ENCODE measurements at places on chromosomes 2 and 18.

DNA sequence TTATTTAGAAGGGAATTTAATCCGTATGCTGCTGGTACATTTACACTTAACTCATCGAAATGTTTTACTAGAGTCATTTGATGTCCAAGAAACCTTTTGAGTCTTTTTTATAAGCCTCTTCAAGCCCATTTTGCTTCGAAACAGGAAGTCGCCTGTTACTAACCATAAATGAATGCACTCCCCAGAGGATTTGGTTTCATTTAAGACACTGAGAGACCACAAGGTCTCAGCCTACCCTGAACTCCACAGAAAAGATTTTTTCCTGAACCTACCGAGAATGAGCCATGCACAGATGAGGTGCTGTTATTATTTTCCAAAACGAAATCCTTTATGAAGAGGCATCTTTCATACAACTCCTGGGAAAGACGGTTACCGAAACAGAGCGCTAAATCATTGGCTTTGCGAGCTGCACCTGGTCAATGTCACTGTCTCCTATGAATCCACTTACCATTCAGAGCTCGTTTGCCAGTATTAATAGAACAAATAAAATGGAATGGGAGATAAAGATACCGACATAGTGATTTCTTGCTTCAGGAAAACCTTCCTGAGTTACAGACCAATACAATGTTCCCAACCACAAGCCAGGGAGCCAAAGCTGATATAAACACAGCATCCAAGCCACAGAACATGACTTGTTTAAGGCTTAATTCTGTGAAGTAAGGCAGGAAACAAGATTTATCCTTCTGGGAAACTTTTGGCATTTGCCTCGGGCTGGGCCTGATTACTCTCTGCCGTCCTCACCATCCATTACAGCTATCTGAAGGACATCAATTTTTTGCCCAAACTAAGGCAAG, 382.1 kb downstream of the OSR1 start:
- no peak for DNase-seq

GRCh38 chr2:18153741-18154140, 275.3 kb downstream of the KCNS3 start:
- no peak for DNase-seq

DNA sequence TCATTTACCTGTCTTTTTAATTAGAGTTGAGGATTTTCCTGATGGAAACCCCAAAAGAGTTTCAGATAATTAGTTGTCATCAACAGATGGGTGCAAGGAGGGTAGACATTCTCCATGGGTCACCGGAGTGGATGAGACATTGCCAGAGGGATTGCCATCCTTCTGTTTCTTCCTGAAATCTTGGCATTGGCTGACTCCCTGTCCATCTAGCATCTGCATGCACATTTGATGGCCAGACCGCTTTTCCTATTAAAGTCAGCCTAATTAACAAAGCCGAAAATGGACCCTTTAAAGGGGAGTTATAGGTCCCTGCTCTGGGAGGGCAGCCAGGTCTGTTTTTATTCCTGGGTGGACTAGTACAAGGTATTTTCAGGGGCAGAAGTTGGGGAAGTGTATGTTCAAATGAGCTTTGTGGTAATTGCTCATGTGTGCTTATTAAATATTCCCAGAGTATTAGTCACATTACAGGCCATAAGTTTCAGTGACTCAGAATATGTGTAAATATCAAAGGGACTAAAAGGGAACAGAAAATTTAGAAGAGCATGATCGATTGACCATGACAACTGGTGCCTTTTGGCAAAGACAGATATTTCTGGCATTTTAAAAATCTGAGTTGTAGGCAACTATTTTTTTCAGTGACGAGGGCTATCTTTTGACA, 209.8 kb downstream of the PHLPP1 start:
- no peak for DNase-seq

DNA sequence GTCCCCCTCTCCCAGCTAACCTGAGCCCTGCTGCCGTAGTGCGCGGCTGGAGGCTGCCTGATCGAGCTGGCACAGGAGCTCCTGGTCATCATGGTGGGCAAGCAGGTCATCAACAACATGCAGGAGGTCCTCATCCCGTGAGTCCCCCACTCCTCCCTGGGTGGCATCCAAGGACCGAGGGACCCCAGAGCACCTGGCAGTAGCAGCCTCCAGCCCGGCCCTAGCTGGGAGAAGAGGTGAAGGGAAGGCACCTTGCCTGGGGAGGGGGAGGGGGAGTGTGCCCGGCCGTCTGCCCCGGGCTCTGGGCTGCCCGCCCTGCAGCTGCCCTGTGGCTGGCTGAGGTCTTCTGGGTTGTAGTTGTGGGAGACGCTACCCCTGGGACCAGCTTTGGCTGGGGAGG, 26.3 kb downstream of the ANO7 start:
- no peak for DNase-seq

DNA sequence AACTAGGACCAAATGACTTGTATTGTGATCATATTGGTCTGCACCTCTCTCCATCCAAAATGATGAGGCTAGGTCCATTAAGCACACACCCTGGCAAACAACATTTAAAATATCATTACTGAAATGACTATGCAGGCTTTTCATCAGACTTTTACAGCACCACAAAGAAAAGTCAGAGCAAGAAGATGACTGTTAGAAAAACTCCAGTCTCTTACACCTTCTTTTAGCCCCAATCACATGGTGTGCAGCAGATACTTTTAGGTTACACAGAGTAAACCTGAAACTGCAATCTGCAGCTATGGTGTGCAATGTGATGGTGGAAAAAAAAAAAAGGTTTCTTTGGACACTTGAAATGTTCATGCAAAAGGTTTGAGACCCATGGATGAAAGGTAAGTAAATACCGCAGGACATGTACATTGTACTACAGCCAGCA, 5.4 kb upstream of the POLI start:
- DNase-seq = no peak

- no peak for DNase-seq
These were observed 66.8 kb upstream of the SEC11C start for GRCh38 chr18:59072727-59073421.

DNA sequence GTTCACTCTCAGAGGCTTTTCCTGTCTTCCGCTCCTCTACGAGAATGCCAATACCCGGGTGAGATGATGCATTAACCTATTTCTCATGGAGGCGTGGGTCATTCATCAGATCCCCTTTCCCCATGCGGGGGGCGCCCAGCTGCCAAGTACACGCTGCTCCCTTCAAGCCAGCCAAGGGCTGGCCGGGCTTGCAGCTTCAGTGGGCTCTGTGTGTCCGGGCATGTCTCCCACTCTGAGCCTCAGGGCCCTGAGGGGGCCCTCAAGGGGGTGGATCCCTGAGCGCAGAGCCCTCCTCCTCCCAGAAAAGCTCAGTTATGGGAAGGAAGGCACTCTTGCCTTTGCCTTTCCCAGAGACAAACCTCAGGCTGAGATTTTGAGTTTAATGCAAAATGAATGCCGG, 431.8 kb upstream of the MYT1L start:
- DNase-seq = no peak

GRCh38 chr2:26727641-26728561, 35.4 kb downstream of the KCNK3 start:
- DNase-seq = no peak

GRCh38 chr2:176876493-176877103, 336.0 kb upstream of the HNRNPA3 start:
- no peak for DNase-seq

DNA sequence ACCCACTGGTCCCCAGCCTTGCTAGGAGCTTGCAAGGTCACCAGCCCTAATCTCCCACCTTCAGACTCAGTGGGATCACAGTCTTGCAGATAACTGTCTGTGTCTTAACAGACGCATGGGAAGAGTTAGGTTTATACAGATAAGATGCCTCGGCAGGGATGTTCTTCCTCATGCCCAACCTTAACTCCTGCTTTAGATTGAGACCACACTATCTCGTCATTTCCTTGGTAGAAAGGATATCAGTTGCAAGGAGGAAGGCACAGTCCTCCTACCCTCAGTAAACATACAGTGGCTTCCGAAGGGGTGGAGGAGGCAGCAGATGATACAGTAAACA, 7.2 kb downstream of the NT5DC4 start:
- DNase-seq = no peak

DNA sequence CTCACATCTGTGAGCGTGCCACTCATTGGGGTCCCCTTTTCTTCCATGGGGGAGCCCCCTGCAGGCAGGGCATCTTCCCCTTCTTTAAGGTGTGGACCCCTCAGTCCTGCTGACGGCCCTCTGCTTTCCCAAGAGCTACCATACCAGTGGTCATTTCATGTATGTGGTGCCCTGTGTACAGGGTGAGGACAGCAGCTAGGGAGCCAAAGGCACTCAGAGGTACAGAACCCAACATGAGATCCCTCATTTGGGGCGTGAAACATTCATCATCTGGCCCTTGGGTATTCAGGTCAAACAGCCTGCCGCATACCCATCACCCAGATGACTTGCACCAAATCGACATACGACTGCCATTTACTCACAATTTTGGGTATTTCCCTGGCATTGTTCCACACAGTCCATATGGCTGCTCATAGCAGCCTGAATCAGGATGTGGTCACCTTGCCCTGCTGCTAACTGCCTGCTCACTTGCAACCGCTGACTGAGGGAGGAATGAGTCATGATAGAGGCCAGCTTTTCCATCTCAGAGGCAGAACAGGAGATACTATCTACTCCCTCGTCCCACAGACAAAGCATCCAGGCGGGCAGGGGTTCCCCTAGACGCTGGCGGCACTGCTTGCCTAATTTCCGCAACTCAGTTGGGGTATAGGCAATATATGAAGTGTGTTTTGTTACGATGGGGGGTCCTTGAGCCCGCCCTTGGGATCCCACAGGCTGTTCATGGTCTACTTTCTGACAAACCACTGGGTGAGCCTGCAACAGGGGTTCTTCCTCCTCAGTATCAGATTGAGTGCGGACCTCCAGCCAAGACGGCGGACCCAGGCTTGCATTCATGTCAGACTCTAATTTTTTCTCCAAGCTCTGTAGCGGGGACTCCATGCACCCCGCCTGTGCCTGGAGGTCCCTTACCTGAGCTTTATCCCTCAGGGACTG, 228.6 kb downstream of the SATB2 start:
- peak; percentile 5 for DNase-seq

GRCh38 chr2:74293191-74293991, 49.8 kb downstream of the SLC4A5 start:
- no peak for DNase-seq

DNA sequence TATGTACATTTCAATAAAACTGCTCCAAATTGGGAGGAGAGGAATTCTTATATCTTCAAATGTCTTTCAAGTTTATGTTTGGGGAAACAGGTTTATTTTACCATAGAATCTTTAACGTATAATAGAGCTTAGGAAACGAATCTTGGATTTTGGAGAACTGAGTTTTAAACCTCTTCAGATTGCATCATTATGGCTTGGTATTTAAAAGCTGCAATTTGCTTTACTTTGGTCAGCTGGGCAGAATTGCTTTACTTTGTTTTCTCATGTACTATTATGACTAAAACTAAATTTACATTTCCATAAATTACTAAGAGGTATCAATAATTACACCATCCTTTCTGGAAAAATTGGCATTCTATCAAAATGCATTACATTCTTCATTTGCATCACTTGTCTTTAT, 54.6 kb downstream of the BAZ2B start:
- no peak for DNase-seq

DNA sequence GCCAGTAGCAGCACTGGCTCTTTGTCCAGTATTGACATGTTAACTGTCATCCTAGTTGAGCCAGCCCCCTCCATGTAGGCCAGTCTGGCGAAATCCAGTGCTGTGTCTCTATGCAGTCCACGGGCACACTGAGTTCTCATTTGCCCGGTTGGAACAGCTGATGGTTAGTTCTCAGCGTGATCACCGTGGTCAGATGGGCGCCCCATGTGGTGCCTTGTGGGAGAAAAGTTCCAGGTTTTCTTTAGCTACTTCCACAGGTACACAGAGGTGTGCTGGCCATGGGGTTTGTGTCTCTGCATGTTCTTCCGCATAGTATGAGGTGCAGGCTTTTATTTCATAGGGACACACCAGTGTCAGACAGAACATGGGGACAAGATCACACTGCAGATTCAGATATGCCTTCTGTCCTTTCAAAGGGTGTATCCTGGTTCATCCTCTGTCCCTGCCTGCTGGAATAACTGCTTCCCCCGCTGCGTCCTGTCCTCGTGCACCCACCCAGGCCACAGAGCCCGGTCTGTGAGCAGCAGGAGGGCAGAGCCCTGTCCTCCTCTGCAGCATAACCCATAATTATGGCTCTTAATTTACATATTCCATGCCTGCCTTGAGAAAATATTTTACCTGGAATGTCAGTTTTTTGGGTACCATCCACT, 334.1 kb downstream of the GBX2 start:
- DNase-seq = no peak

DNA sequence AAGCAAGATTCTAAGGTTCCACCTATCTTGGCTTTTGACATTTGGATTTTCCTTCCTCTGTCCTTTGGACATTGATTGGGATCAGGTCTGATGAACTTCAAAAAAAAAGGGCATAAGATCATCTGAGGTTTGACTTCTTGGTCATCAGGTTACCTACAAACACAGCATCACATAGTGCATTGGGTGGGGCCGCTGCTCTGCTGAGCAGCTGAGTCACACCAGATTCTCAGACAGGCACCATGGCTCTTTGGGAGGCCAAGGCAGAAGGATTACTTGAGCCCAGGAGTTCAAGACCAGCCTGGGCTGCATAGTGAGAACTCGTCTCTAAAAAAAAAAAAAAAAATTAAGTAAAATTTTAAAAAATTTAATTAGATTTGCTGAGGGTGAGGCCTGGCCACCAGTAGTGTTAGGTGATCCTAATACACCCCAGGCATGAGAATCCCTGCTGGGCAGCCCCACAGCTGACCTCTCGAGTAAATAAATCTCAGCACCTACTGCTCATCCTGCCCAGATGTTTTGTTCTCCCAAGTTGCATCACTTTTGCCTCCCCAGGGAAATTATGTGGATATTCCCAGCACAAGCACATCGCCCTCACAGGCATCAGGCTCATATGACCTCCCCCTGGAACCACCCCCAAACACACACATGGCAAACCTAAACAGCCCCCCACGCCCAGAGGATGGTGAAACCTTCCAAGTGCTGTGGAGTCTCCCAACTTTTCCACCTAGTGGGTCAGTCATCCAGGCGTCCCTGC, 5.3 kb downstream of the MLPH start:
- no peak for DNase-seq
